HT-29 (cell line): ENCODE measurements at places on chromosomes 4 and X.
A peak's percentile ranks its signal among the peaks of the same experiment; 100 is the strongest.

- DNase-seq = no peak
Measured at GRCh38 chr4:3710451-3711182, 55.6 kb upstream of the ADRA2C start.

DNA sequence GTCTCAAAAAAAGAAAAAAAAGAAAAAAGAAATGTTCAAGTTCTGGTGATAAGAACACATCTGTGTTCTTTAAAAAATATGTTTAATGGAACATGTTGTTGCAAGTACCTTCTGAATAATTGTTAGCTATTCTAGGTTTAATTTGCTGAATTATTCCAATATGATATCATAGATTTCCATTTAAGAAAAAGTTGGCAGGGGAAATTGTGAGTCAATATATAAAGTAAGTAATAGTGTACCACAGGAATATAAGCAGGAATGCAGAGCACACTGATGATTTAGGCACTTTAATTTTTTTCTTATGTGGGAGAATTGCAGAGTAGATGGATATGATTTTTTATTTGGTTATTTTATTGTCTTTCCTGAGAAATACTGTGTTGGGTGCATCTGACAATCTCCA is 190.7 kb downstream of the RPA4 start:
- no peak for DNase-seq

DNA sequence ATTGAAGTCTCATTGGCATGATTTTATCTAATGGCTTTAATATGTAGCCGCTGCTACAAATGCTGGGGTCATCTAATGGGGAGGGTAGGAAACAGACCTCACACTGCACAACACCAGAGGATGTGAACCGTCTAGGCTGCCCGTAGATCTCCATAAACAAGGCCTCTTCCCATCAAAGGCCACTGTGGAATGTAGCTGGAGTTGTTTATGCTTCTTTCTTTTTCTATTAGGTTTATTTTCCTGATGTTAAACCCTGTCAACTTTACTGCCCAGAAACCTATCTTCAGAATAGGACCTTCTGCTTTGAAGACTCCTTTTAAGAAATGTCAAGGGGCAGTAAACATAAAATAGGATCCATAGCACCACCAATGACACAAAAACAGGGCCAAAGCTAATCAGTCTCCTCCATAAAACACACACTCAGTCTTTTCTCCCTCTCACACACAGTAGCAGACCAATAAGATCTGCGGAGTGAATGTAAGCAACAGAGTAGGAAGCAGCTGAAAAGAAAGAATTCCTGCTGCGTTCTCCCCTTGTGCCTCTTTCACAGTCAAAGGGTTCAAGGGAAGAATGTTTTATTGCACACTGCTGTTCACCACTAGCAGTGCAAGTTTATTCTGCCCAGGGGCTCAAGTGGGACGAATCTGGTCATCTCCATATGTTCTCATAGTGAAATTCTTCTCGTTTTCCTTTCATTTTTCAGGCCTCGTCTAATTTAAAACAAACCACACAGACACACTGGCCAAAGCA is 72.2 kb downstream of the MAML3 start:
- DNase-seq = no peak

- DNase-seq = peak; percentile 16
Measured at GRCh38 chrX:41558531-41558930, 111.4 kb downstream of the NYX start.

DNA sequence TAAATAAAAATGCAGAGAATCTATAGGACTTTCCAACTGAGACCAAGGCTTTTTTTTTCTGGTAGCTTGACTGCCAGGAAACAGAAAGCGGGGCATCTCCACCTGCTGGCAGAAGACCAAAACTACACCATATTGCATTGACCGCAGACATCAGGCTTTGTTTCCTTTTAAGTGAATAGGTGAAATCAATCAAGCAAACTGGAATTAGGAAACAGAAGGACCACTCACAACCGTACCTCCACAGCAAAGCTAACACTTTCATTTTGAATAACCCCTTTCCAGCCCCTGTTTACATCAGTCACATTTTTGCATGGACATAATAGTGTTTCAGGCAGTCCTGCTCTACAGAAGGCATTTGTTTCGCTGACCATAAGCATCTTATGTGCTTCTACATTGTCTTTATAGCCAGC is 218.2 kb downstream of the IDS start:
- DNase-seq = peak; percentile 78

- peak; percentile 11 for DNase-seq
Measured at GRCh38 chrX:141220342-141221008, 21.8 kb downstream of the SPANXC start.

- DNase-seq = no peak
Measured at GRCh38 chr4:27846951-27847350, 986.3 kb downstream of the STIM2 start.

- no peak for DNase-seq
Measured at GRCh38 chr4:188683571-188683970, 544.3 kb downstream of the TRIML1 start.

- no peak for DNase-seq
Measured at GRCh38 chrX:110944311-110944750, 148.7 kb upstream of the CHRDL1 start.

DNA sequence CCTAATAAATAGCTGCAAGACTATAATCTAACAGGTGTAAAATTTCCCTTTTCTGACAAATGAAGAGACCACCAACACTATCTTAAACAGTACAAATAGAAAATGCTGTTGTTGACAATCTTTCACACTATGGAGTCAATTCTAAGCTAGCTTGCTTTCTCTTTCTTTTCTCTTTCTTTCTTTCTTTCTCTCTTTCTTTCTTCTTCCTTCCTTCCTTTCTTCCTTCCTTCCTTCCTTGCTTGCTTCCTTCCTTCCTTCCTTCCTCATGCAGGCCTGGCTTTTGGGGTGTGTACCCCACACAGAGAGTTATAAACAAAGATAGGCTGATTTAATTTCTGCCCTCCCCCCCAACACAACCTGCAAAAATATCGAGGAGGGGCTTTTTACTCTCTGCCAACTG is 8.1 kb upstream of the ARX start:
- no peak for DNase-seq

- no peak for DNase-seq
Measured at GRCh38 chr4:2754848-2755819, 1.0 kb downstream of the TNIP2 start.

DNA sequence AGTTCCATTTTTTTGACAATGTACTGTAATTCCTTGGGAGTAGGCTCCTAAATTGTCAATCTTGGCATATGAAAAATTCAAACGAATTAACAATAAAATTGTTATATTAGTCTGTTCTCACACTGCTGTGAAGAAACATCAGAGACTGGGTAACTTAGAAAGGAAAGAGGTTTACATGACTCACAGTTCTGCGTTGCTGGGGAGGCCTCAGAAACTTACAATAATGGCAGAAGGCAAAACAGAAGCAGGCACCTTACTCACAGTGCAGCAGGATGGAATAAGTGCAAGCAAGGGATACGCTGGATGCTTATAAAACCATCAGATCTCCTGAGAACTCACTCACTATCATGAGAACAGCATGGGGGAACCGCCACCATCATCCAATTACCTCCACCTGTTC is 246.4 kb upstream of the TRAM1L1 start:
- DNase-seq = no peak

GRCh38 chr4:68176904-68177303 is 47.2 kb upstream of the TMPRSS11F start:
- DNase-seq = no peak

GRCh38 chr4:87912164-87913004 is 63.1 kb upstream of the SPP1 start:
- no peak for DNase-seq

DNA sequence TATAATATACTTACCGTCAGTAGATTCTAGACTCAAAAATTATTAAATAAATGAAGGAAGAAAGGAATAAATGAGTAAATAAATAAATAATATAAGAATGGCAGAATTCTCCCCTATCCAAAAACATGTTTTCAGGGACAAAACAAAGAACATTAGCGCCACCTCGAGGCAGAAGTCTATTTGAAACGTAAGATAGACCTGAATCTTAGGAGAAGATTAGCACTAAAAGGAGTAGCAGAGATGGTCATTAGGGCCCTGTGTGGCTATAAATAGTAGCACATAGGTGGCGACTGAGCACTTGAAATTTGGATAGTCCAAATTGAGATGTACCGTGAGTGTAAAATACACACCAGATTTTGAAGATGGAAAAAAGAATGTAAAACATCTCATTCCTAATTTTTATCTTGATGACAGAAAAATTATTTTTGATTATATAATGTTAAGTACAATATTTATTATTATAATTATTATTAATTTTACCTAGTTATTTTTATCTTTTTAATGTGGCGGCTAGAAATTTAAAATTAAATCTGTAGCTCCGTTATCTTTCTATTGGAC is 24.3 kb upstream of the SRD5A3 start:
- DNase-seq = peak; percentile 93

DNA sequence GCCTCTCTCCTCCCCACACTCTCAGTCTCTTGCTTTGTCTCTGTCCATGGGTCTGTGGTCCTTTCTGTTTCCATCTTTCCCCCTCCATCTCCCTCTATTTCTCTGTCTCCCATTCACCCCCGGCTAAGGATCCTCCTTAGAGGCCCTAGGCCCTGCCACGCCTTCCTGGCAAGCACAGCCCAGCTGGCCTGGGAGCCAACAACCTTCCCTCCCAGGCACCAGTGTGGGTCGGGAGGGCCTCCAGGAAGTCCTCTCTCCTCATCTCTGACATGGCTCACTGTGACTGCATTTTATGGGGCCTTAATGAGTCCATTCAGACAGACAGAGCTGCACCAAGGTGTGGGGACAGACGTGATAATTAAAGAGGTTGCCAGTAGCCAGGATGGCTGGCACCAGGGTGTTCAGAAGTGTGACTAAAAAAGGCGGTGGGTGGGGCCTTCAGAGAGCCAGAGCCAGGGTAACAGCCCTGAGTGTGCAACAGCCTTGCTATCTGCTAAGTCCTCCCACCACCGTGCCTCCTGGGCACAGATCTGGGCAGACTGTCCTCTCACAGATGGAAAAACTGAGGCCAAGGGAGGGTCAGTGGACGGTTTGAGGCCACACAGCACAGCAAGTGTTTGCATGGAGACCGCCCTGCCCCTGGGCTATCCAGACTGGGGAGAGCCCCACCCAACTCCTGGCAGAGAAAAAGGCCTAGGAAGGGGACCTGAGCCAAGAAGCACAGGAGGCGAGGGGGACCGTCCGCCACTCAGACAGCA is 31.5 kb downstream of the BLOC1S4 start:
- DNase-seq = peak; percentile 78

- no peak for DNase-seq
Measured at GRCh38 chrX:131521824-131522223, 22.1 kb upstream of the OR13H1 start.

DNA sequence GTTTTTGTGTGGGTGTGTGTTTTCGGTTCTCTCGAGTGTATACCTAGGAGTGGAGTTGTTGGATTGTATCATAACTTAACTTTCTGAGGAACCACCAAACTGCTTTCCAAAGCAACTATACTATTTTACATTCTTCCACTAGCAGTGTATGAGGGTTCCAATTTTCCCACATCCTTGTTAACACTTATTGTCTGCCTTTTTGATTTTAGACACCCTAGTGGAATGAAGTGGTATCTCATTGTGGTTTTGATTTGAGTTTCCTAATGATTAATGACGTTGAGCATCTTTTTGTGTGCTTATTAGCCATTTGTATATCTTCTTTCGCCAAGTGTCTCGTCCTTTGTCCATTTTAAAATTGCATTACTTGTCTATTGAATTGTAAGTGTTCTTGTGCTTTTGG is 118.6 kb downstream of the REPS2 start:
- DNase-seq = no peak

DNA sequence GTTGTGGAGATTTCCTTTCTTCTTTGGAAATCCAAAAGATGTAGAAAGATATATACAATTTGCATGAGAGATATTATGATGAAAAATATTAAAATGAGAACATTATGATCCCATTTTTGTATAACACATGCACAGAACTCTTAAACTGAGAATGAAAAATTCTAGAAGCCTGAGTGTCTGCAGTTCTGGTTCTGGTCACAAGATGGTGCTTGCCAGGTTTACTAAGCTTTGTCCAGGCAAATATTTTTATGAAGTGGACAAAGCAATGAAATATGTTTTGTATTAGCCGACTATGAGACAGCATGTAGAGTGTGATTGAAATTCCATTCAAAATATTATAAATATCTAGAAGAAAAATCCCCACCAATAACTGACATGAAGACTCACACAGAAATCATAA is 2.2 kb downstream of the PWWP3B start:
- DNase-seq = peak; percentile 38

DNA sequence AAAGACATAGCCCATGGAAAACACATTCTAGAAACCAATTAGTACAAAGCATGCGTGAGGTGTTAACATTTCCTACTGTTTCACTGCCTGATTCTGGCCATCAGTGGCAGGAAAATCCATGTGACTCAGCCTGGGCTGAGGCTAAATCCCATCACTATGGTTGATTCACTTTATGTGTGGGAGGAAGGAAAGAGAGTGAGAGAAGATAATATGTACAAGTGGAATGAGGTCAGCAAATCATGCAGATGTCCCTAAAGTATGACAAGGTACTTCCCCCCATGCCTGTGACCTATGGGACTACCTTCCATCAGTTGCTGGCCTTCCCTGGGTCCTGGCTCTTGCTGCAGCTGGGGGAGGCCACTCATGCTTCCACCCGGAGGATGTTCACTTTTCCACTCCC is 64.2 kb upstream of the MAP3K15 start:
- DNase-seq = no peak

DNA sequence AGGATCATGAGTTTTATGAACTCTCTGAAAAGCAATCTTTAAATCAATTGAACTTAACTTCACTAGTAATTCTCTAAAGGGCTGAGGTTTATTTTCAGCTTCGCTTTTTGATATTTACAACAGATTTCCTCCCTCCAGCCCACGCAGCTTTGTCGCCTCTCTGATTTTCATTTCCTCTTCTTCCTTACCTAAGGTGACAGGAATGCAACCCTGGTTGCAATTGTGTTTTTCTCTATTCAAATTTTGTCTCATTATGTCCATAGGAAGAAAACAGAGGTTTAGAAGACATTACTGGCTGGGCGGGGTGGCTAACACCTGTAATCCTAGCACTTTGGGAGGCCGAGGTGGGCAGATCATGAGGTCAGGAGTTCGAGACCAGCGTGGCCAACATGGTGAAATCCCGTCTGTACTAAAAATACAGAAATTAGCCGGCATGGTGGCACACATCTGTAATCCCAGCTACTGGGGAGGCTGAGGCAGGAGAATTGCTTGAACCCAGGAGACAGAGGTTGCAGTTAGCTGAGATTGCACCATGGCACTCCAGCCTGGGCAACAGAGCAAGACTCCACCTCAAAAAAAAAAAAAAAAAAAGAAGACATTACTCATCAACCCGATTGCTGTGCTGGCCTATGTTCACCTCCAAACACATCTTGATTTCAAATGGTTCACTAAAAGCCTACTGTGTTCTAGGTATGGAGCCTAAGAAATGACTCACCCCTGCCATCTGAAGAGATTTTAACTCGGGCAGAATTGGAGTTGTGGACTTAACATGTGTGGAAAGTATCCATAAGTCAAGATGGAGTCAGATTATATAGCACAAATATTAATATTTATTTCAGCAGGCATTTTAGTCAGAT is 36.8 kb downstream of the VSIG4 start:
- DNase-seq = no peak

- no peak for DNase-seq
Measured at GRCh38 chrX:30680618-30681017, 27.4 kb downstream of the GK start.
